ENCODE measurements at places on chromosomes 6 and 20.

DNA sequence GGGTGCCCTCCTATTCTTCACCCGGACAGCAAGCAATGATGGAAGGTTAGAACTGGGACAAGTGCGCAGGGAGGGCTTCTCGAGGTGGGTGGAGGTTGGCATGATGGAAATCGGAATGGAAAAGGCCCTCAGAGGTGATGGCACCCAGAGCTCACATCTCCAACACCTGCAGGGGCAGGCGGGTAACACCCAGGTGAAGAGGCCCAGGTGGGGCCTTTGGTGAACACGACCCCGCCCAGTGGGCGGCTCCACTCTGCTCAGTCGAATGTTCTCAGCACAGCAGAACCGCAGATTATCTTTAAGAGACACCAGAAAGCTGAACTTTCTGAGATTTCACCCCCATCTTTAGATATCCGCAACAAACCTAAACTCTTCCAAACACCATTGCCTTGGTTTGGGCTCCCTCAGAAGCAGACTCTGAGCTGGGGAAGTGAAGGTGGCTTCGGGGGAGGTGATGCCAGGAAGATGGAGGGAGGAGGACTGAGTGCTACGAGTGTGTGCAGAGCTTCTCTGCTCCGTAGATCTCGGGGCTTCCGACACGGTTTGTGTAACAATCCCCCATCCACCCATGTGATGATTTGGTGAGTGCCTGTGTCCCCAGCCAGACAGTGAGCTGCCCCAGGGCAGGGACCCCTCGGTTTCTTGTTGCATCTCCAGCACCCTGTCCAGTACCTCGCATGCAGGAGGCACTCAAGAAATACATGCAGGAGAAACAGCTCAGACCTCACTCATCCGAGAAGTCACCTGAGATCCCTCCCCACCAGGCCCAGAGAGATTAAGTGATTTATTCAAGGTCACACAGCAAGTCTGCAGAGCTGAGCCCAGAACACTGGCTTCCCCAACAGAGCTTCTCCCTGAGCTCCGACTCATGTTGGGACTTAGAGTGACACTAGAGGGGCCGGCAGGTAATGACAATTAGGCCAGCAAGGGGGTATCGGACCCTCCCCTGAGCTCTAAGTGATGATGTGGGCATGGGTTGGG, 45.4 kb downstream of the BPIFB1 start:
- no peak for DNase-seq

GRCh38 chr6:73932866-73933265, 236.9 kb downstream of the CD109 start:
- no peak for DNase-seq

DNA sequence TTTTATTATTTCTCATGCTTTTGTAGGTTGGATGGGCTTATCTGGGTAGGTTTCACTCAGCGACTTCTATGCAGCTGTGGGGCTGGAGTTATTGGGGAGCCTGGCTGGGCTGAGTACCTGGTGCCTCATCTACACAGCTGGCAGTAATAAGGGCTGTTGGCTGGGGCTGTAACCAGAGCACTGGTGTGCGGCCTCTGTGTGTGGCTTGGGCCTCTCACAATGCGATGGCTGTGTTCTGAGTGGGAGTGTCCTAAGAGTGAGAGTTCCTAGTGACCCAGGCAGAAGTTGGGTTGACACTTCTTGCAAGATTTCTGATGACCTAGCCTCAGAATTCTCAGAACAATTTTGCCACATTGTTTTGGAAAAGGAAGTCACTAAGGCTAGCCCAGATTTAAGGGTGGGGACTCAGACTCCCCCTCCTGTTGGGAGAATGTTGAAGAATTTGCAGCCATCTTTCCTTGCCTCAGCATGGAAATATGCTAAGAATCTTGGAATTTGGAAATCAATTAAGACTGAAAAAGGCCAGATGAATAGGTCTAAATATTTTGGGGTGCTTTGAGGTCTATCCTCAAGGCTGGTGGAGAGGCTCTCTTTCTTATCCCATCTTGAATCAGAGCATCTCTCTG, 158.8 kb downstream of the SCP2D1 start:
- DNase-seq, result no peak

GRCh38 chr6:107489636-107490565, at the start of gene SOBP:
Gene SOBP (plus strand): TSS chr6:107490117. CDS start chr6:107490617, 500 bp downstream.
- no peak for DNase-seq

DNA sequence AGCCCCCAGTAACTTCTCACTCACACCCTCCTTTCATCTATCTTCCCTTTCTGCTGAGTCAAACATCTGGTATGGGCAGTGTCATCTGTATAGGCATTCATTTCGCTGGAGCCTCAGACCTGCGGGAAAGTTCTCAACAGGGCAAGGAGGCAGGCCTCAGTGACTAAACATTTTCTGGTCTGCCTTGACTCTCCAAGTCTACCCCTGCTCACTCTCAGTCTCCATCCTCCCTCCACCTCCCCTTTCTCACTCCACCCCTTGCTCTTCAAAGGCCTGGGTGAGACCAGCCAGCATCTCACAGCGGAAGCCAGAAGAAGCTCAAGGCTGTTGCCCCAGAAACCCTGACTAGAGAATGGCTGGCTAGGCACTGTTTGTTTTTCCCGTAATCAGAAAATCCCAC, 105.0 kb upstream of the BEND6 start:
- no peak for DNase-seq

DNA sequence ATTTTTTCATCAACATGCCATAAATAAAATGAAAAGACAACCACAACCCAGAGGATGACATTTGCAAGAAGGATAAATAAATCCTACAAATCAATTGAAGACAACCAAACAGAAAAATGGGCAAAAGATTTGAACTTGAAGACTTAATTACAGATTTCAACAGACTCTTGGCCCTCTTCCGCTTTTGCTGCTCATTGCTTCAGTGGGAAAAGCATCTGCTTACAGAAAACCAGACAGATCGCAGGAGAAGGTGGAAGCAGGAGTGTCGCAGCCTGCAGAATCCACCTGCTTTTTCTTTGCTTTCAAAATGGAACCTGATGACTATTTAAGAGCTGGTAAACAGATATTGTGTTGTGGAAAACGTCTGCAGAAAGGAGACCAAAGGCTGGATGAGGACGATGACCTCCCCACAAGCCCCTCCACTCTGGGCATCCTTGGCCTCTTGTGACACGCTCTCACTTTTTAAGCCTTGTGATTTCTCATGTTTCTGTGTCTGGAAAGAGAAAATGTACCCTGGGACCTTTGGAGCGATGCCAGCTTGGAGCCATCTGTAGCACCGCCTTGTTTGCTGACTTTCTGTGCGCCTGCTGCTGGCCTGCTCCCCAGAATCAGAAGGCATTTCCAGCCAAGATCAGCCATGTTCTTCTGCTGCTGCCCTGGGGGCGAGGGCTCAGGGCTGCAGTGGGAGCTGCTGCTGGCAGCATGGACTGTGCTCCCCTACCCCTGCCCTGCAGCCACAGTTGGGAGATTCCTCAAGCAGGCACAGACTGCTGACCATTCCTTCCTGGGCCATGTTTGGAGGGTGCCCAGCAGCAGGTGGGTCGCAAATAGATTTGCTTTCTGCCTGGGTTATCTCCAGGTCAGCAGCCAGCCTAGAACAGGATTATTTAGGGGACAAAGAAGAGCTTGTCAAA, 3.6 kb upstream of the CSTL1 start:
- no peak for DNase-seq

DNA sequence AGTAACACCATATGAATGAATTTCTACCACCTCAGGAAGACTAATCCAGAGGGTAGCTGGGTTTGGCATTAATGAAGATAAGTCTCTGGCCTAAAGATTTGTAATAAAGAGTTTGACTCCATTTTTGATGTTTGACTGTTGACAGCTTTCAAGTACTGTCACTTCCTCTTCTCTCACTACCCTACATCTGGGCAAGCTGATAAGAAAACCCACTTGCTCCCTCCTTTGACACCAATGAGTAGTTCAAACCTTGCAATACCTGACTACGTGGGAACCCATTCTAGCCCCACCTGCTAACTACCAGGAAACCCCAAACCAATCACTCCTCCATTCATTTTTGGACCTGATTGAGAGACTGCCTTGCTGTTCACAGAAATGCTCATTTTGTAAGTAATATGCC, 621.5 kb downstream of the TENT5A start:
- DNase-seq, result no peak

DNA sequence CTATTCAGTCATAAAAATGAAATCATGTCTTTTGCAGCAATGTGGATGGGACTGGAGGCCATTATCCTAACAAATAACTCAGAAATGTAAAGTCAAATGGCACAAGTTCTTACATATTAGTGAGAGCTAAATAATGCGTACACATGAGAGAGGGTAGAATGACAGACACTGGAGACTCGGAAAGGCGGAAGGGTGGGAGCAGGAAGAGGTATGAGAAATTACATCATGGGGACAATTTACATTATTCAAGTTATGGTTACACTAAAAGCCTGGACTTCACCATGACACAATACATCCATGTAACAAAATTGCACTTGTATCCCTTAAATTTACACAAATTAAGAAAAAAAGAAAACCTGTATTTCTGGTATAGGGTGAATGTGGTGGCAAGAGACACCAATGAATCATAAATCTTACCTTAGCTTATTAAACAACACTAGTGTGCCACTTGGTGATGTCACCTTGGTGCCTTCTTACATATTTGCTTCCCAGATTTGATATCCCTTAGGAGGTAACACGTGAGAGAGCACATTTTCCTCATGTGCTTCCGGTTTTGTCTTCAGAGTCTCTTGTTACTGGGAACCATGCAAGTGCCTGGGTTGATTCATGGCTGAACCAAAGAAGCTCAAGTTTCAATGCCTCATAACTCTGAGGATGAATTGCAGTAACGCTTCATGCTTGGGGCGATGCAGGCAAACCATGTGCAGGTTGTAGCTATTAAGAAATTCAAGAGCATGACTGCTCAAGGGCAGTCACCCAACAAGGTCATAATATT, 84.6 kb downstream of the DCDC2 start:
- DNase-seq, result no peak

DNA sequence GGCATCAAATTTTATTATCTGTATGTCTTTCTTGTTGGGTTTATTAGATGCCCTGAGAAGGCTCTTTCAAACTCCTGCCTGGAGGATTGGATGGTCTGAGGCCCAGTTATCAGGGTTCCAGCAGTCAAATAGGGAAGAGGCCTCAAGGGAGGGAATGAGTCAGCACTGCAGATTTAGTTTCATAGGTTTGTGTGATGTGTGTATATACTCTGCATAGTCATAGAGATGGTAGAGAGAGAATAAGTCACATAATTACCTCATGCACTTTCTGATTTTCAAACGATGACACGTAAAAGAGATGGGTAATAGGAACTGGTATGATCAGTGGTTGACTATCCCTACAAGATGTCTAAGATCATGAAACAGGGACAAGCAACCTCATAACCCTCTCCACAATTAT, 82.1 kb downstream of the ADAT2 start:
- DNase-seq, result no peak

- DNase-seq, result no peak
Observed at GRCh38 chr20:39019805-39020325, 57.7 kb downstream of the DHX35 start.

GRCh38 chr20:47656318-47656717, 129.0 kb downstream of the SULF2 start:
- DNase-seq, result no peak

GRCh38 chr6:107314531-107314939, 144.8 kb downstream of the PDSS2 start:
- DNase-seq, result no peak

DNA sequence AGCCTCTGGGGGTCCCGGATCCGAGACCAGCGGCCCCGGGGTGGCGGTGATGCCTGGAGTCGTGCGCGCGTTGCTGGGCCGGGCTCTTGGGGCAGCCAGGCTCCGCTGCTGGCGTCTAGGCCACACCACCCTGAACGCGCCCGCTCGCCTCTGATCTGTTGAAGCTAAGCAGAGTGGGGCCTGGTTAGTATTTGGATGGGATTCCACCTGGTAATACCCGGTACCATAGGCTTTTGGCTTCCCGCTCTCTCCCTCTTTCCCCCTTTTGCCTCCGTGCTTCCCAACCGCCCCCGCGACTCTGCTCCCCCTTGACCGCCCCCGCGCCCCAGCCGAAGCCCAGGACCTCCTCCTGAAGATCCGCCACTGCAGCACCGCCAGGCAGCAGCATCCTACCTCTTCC, 1383.5 kb upstream of the DEFB115 start:
- no peak for DNase-seq

GRCh38 chr6:1162367-1163275, 149.3 kb upstream of the FOXQ1 start:
- no peak for DNase-seq

- DNase-seq, result no peak
Observed at GRCh38 chr6:163252061-163252591, 162.4 kb upstream of the QKI start.

DNA sequence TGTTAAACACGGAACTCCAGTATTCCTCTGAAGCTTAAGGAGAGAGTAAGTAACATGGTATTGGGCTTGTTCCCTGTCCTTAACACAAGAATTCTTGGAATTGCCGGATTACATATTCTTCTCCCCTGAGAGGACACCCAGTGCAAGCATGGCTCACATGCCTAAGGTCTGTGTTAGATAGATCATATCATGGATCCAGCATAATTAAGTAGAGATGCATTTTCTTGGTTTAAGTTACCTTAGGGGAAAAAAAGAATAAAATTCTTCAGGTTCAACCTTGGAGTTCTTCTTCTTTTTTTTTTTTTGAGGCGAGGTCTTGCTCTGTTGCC, 53.9 kb downstream of the AKAP12 start:
- no peak for DNase-seq

DNA sequence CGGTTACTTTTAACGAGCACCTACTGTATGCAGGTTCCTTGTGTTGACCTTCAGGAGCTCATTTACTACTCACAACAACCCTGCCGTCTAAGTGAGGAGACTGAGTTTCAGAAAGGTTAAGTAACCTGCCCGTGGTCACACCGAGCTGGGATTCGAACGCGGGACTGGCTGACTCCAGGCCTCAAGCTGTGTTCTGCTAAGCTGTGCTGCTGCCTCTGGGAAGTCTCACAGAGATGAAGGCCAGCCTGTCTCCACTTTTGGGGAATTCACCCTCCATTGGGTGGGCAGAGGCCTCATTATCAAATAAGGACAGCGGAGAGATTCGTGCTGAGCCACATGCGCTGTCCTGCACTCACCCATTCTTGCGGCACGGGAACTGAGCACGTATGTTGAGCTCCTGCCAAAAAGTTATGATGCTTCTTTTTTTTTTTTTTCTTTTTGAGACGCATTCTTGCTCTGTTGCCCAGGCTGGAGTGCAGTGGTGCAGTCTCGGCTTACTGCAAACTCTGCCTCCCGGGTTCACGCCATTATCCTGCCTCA, 25.9 kb upstream of the MYT1 start:
- no peak for DNase-seq

GRCh38 chr6:105608711-105609374, 206.0 kb upstream of the PREP start:
- no peak for DNase-seq

DNA sequence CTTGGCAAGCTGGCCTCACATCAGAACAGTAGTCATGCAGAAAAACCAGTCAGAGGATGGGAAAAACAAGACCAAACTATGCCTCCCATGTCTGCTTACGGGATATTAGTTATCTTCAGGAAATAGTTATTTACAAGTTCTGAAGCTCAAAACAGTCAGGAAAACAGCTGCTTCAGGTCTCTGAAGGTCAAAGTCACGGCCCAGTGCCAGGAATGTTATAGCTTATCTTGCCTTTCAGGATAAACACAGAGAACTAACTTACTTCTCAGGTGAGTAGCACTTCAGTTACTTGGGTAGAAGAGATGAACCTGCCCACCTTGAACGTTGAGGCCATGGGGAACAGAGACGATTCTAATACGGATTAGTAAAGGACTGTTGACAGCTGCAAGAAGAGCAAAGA, 310.7 kb downstream of the KIF16B start:
- no peak for DNase-seq

Measured in omental fat pad (tissue), 4 donors.